Osteocyte (in vitro differentiated cells): ENCODE measurements at places on chromosomes 6 and 20. TPM values are rescaled to one million over a fixed set of nuclear protein-coding genes. Genes with fewer than 3 reads are reported as not detected.

DNA sequence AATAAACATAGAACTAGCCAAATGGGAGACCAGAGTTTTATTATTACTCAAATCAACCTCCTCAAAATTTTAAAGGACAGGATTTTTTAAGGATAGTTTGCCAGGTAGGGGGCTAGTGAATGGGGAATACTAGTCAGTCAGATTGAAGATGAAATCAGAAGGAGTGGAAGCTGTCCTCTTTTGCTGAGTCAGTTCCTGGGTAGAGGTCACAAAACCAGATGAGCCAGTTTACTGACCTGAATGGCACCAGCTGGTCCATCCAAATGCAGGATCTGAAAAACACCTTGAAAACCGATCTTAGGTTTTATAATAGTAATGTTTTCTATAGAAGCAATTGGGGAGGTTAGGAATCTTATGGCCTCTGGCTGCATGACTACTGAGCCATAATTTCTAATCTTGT is 558.2 kb downstream of the PKHD1 start:
- no peak for DNase-seq
- no peaks in the 10 kb centered on the region for H3K4me1 ChIP-seq
- no peak overlapping the region for H3K27ac ChIP-seq
- no peaks in the 10 kb centered on the region for H3K36me3 ChIP-seq
- peaks cover 2% of the 10 kb centered on the region for H3K27me3 ChIP-seq

GRCh38 chr20:44819936-44820335 is 9.6 kb upstream of the RIMS4 start:
- H3K36me3 ChIP-seq: no peaks in the 10 kb centered on the region
- H3K27me3 ChIP-seq: peaks cover 46% of the 10 kb centered on the region
- H3K27ac ChIP-seq: no peak overlapping the region
- no peaks in the 10 kb centered on the region for H3K4me1 ChIP-seq
- no peak overlapping the region for H3K4me3 ChIP-seq

TLDC2 gene
- 0.26 TPM in 1 of 2 replicates, not detected in the other for total RNA-seq

DNA sequence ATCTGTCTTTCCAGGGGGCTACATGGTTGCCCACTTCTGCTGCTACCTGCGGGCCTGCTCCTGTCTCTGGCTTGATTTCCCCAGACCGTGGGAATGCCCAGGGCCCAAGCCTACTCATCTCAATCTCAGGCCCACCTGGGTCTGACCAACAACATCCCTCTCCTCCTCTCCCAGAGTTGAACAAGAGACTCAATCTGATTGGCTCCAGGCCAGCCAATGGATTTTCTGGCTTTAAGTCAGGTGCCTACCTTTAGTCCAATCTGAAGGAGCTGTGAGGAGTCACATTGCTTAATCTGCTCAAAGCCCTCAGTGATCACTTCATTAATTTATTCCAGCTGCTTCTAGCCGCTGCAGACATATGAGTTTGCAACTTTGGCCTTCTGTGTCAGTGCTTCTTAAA is 162.4 kb upstream of the KCNG1 start:
- no peaks in the 10 kb centered on the region for H3K4me1 ChIP-seq
- peaks cover 31% of the 10 kb centered on the region for H3K27me3 ChIP-seq
- no peak for DNase-seq
- H3K27ac ChIP-seq: no peak overlapping the region
- no peaks in the 10 kb centered on the region for H3K36me3 ChIP-seq

- no peak for DNase-seq
- peak overlapping the region; percentile 99 for H3K27ac ChIP-seq
- no peaks in the 10 kb centered on the region for H3K27me3 ChIP-seq
Observed at GRCh38 chr6:146916435-146917025, 287.7 kb upstream of the STXBP5 start.

- DNase-seq: peak; percentile 30
- no peaks in the 10 kb centered on the region for H3K36me3 ChIP-seq
- H3K27ac ChIP-seq: no peak overlapping the region
- peaks cover 3% of the 10 kb centered on the region for H3K27me3 ChIP-seq
- peaks cover 10% of the 10 kb centered on the region for H3K4me1 ChIP-seq
- H3K4me3 ChIP-seq: no peak overlapping the region
Observed at GRCh38 chr6:89295981-89296380, 19.1 kb downstream of the GABRR2 start.

- peak; percentile 19 for DNase-seq
- H3K27me3 ChIP-seq: no peaks in the 10 kb centered on the region
- H3K27ac ChIP-seq: no peak overlapping the region
- no peak overlapping the region for H3K4me3 ChIP-seq
- H3K36me3 ChIP-seq: no peaks in the 10 kb centered on the region
Observed at GRCh38 chr6:39428816-39429215, 106.3 kb upstream of the KCNK16 start.

DNA sequence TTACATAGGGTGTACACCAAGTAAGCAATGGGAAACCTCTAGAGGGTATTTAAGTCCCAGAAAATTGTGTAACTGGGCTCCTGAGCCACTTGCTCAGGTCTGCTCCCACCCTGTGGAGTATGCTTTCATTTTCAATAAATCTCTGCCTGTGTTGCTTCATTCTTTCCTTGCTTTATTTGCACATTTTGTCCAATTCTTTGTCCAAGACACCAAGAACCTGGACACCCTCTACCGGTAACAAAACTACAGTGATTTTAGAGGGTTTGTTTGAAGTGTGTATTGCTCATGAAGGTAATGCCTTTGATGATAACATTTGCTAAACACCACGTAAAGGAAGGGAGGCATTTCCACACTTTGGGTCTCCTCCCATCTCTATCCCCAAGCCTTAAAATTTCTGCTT is 46.2 kb downstream of the MYB start:
- no peaks in the 10 kb centered on the region for H3K36me3 ChIP-seq
- H3K4me3 ChIP-seq: no peak overlapping the region
- no peak for DNase-seq
- H3K27ac ChIP-seq: no peak overlapping the region
- H3K4me1 ChIP-seq: peaks cover 1% of the 10 kb centered on the region

GRCh38 chr20:3559637-3560036 is 88.8 kb downstream of the ATRN start:
- DNase-seq: no peak
- H3K4me1 ChIP-seq: peaks cover 13% of the 10 kb centered on the region
- peaks cover 5% of the 10 kb centered on the region for H3K36me3 ChIP-seq
- H3K27me3 ChIP-seq: no peaks in the 10 kb centered on the region
- H3K4me3 ChIP-seq: no peak overlapping the region

DNA sequence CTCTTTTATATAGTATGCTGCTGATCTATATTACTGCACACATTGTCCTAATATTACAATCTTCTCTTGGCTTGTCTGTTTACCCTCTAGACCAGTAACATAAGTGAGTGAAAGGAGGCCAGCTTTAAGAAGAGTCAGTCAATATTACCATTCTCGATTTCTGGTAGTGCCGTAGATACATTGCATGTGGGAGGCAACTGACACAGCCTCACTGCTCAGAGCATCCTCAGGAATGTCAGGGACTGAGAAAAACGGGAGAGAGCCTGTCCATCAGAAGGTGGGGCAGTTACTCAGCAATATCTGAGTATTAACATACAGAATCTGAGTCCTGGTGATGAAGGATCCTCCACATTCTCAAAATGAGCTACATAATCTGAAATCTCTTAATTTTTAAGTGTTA is 259.9 kb downstream of the GJA1 start:
- peaks cover 83% of the 10 kb centered on the region for H3K4me1 ChIP-seq
- H3K27ac ChIP-seq: peak overlapping the region; percentile 90
- no peaks in the 10 kb centered on the region for H3K27me3 ChIP-seq

GRCh38 chr20:25299806-25300205 is 51.9 kb downstream of the PYGB start:
- H3K4me3 ChIP-seq: no peak overlapping the region
- H3K27me3 ChIP-seq: no peaks in the 10 kb centered on the region
- peak overlapping the region; percentile 41 for H3K27ac ChIP-seq
- H3K36me3 ChIP-seq: peaks cover 8% of the 10 kb centered on the region

SIM1 gene
- 1.6 and 2.6 TPM in 2 replicates for total RNA-seq

GRCh38 chr20:5160882-5161281 is 34.1 kb downstream of the CDS2 start:
- H3K4me1 ChIP-seq: peaks cover 12% of the 10 kb centered on the region
- no peaks in the 10 kb centered on the region for H3K36me3 ChIP-seq
- H3K27ac ChIP-seq: peak overlapping the region; percentile 16
- no peaks in the 10 kb centered on the region for H3K27me3 ChIP-seq
- no peak overlapping the region for H3K4me3 ChIP-seq
- DNase-seq: no peak

DNA sequence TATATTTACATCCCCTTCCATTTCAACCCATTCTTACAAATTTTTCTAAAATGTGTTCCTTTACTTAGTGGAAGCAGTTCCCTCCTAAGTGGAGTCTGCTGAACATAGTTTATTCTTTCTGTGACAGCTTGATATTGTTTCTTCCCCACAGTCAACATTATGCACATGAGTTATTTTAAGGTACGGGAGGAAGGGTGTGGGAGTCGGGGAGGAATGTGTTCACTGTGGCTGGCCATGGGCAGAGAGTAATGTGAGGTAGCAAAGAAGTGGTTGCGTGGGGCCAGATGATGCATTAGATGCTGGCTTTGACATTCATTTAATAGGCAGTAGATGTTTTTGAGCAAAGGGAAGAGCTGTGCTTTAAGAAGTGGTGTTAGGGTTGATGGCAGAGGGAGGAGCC is 98.5 kb downstream of the ARMC2 start:
- no peaks in the 10 kb centered on the region for H3K27me3 ChIP-seq
- H3K36me3 ChIP-seq: no peaks in the 10 kb centered on the region
- H3K27ac ChIP-seq: peak overlapping the region; percentile 12
- no peak overlapping the region for H3K4me3 ChIP-seq

- H3K4me1 ChIP-seq: peaks cover 2% of the 10 kb centered on the region
- no peak overlapping the region for H3K27ac ChIP-seq
- no peaks in the 10 kb centered on the region for H3K36me3 ChIP-seq
- peaks cover 3% of the 10 kb centered on the region for H3K27me3 ChIP-seq
Observed at GRCh38 chr20:38590676-38591473, 9.9 kb downstream of the ADIG start.

- peaks cover 7% of the 10 kb centered on the region for H3K4me1 ChIP-seq
- no peak for DNase-seq
- H3K27ac ChIP-seq: no peak overlapping the region
- no peak overlapping the region for H3K4me3 ChIP-seq
Observed at GRCh38 chr6:159004592-159004991, 4.6 kb upstream of the RSPH3 start.

LPA gene
- not detected in 2 replicates for total RNA-seq

FAM217A gene
- not detected in 2 replicates for total RNA-seq

DNA sequence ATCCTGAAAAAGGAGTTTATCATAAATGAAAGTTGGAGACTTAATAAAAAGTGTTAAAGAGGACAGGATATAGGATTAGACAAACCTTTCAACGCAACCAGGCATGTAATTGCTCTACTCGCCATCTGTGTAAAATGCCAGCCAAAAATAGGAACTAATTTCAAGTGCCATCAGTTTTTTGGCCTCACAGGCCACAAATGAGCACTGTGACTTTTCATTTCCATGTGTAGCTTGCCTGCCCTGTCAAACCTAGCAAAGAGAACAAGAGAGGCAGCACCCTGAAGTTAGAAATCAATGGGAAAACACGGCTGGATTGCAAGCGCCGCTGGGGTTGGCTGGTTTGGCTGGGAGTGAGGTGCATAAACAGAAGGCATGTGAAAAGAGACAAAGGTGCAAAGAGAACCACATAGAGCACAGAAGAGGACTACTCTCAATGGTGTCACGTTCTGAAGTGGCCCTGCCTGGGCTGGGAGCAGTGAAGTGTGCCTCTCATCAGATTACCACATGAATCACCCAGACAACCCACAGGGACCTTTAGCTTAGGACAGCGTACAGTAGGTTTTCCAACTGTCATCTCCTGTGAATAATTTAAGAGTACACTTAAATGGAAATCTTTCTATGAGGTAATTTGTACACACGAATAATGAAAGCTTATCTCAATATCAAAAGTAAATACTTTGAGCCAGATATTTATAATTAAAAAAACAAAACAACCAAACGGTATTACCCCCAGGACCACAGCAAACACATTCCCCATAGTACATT is 78.0 kb upstream of the NHSL1 start:
- H3K36me3 ChIP-seq: no peaks in the 10 kb centered on the region
- no peak overlapping the region for H3K27ac ChIP-seq
- DNase-seq: no peak
- no peak overlapping the region for H3K4me3 ChIP-seq
- H3K27me3 ChIP-seq: no peaks in the 10 kb centered on the region
- H3K4me1 ChIP-seq: no peaks in the 10 kb centered on the region

- peaks cover 6% of the 10 kb centered on the region for H3K36me3 ChIP-seq
- H3K4me3 ChIP-seq: no peak overlapping the region
- H3K27me3 ChIP-seq: no peaks in the 10 kb centered on the region
- DNase-seq: no peak
Observed at GRCh38 chr20:41222703-41223102, 85.4 kb downstream of the PLCG1 start.
